Progenitor cell of endocrine pancreas (in vitro differentiated cells): ENCODE measurements at places on chromosomes 11 and 22.

- DNase-seq: no peak
Observed at GRCh38 chr11:105899772-105900171, 122.3 kb downstream of the MSANTD4 start.

- peak; percentile 28 for DNase-seq
Observed at GRCh38 chr11:125451400-125452124, 44.5 kb downstream of the FEZ1 start.

DNA sequence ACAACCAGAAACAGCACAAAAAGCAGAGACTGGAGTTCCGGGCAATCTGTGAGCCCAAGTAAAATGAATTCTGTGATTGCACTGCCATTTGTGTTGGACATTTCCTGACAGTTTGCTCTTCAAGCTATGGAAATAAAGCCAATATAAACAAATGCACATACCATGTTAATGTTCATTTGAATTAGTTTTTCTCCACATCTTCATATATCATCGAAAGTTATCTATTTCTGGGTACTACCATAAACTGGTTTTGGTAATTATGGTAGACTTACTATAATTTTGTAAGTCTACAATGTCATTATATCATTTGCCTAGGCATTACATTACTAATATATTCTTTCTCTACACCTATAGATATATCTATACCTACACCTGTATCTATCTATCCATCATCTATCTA lies at the start of gene OR5M11:
TSS of gene OR5M11 (minus strand) at position 101 of the 400 bp plus-strand sequence. CDS start at position 101, 0 bp downstream.
- DNase-seq: no peak

DNA sequence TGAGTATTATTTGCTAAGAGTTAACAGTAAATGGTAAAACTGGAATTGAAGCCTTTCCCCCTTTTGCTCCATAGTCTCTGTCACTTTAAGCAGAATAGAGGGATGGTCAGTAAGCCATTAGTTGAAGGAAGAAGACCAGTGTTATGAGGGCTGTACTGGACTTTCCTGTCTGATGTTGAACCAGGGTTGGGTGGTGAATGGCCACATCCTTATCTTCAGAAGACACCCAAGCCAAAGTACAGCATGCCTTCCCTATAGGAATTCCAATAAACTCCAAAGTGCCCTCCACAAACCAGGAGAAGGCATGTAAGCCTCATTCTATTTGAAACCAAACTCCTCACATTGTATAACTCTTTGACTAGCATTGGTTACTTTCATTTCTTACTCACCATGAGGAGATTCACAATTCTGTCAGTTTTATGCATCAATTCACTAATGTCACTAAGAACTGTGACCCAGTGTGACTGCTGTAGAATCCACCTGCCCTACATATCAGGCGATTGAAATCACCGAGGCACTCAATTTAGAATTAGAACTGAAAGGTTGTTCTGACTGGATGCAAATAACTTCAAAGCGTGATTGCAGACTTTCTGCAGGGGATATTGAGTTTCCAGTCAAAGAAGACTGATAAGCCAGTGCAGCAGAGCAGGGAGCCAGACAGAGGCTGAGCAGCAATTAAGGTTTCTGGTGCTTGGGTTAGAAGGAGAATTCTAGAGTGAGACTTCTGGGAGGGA lies 107.1 kb upstream of the DDI1 start:
- DNase-seq: no peak

DNA sequence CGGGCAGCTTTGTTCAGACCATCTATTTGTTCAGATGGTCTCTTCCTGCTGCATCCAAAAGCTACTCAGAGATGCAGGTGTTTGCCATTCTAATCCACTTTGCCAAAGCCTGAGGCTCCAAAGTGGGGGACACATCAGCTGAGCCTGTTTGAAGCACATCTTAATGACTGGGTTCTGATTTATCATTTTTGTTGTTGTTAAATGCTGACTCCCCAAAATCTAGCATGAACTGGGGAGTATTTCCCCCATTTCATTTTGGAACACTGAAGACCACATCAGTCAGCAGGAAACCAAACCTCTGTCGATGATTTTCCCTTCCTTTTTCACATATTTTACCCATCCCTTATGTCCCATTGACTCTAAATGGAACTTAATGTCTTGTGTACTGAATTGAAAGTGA lies 262.6 kb downstream of the NTM start:
- no peak for DNase-seq

DNA sequence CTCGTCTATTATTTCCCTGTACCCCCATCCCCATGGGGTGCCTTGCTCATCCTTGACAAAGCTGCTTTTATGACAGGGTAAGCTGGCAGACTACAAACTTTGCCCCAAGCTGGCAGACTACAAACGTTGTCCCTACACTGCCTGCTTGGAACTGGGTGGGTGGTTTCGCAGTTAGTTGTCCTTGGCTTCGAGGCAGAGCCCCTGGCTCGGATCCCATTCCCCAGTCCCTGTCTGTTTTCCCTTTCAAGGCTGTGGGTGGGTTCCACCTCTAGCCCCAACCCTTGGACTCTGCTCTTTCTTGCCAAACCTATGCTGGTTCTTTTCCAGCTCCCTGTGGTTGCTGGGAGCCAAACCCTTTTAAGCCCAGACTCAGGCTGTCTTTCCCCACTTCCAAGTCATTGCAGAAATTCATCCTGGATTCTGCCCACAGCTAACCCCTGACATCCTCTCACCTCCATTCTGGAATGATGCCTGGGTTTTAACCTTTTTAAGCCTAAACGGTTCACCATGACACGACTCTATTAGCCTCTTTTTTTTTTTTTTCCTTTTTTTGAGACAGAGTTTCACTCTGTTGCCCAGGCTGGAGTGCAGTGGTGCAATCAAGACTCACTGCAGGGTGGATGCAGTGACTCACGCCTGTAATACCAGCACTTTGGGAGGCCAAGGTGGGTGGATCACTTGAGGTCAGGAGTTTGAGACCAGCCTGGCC lies 9.2 kb upstream of the RBM14 start:
- DNase-seq: no peak

DNA sequence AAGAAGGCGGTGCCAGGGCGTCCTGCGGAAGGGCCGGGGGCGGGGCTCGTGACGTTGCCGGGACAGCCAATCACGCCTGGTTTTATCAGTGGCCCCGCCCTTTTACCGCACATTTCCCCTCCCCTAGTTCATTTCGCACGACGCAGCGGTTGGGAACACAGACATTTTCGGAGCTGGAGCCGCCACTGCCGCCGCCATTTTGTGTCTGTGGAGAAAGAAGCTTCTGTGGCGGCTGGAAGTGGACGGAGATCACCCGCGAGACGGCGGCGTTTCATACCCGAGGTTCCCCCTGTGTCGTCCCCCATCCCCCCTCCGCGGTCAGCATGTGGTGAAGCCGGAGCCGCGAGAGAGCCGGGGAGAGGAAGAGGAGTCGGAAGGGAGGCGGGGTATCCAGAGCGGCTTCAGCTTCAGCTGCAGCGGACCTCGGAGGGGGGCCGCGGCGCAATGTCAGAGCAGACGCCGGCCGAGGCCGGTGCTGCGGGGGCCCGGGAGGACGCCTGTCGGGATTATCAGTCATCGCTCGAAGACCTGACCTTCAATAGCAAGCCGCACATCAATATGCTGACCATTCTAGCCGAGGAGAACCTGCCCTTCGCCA lies at the start of gene PCF11:
TSS of gene PCF11 (plus strand) at position 136 of the 598 bp plus-strand sequence. CDS start at position 445, 309 bp downstream.
- no peak for DNase-seq
